Hair follicle dermal papilla cell (primary cell): ENCODE measurements at places on chromosomes 4 and X. TPM values are rescaled to one million over a fixed set of nuclear protein-coding genes. Genes with fewer than 3 reads are reported as not detected.

The GPRASP1 gene
- 3.4 and 4.4 TPM in 2 replicates for total RNA-seq

The EREG gene
- 0.61 and 10.9 TPM in 2 replicates for total RNA-seq

The SH3BGRL gene
- 82.1 and 83.6 TPM in 2 replicates for total RNA-seq

The DKK2 gene
- 29.7 and 31.1 TPM in 2 replicates for total RNA-seq

The SHISA3 gene
- not detected in 2 replicates for total RNA-seq

The PTTG2 gene
- total RNA-seq, result not detected in 2 replicates

The CHRNA9 gene
- 0.16 TPM in 1 of 2 replicates, not detected in the other for total RNA-seq

The MAGEA8 gene
- not detected in 2 replicates for total RNA-seq

The SPARCL1 gene
- total RNA-seq, result not detected in 2 replicates

The SSX1 gene
- total RNA-seq, result not detected in 2 replicates

The UGT2B15 gene
- total RNA-seq, result not detected in 2 replicates

The ITIH6 gene
- total RNA-seq, result not detected in 2 replicates

The PLRG1 gene
- total RNA-seq, result 73.2 and 92.0 TPM in 2 replicates

The VEGFC gene
- 22.8 and 24.7 TPM in 2 replicates for total RNA-seq

The DCLK2 gene
- 6.9 and 10.9 TPM in 2 replicates for total RNA-seq

The DCHS2 gene
- total RNA-seq, result not detected in 2 replicates

The GAB3 gene
- total RNA-seq, result 0.12 and 0.65 TPM in 2 replicates

The ETFDH gene
- 20.6 TPM in 2 replicates for total RNA-seq

The LIMCH1 gene
- 0.81 and 3.3 TPM in 2 replicates for total RNA-seq

The VCX3A gene
- 0.16 TPM in 1 of 2 replicates, not detected in the other for total RNA-seq

The SERPINA7 gene
- not detected in 2 replicates for total RNA-seq

The MAGEA12 gene
- not detected in 2 replicates for total RNA-seq

The BRS3 gene
- not detected in 2 replicates for total RNA-seq

The ADAMTS3 gene
- 4.5 and 6.7 TPM in 2 replicates for total RNA-seq

The PCSK1N gene
- 0.49 and 0.65 TPM in 2 replicates for total RNA-seq

The CFAP299 gene
- 1.6 and 3.1 TPM in 2 replicates for total RNA-seq

The EGFL6 gene
- total RNA-seq, result 0.24 and 1.1 TPM in 2 replicates

The ADAM29 gene
- not detected in 2 replicates for total RNA-seq

The ZBTB49 gene
- total RNA-seq, result 4.9 and 5.4 TPM in 2 replicates

The TMPRSS11B gene
- not detected in 2 replicates for total RNA-seq

The DUSP21 gene
- total RNA-seq, result not detected in 2 replicates

The GRIA3 gene
- total RNA-seq, result 59.6 and 69.1 TPM in 2 replicates

The YIPF7 gene
- total RNA-seq, result not detected in 2 replicates

The NMU gene
- total RNA-seq, result 0.16 TPM in 1 of 2 replicates, not detected in the other

The DRD5 gene
- not detected in 2 replicates for total RNA-seq

The CCSER1 gene
- total RNA-seq, result 0.24 and 1.1 TPM in 2 replicates

The LRCH2 gene
- 7.5 and 8.4 TPM in 2 replicates for total RNA-seq

The DMRTC1 gene
- total RNA-seq, result not detected in 2 replicates

The SOX3 gene
- total RNA-seq, result not detected in 2 replicates

The XKRX gene
- total RNA-seq, result not detected in 2 replicates

The SMPX gene
- not detected in 2 replicates for total RNA-seq

The MTMR8 gene
- total RNA-seq, result 0.97 and 1.2 TPM in 2 replicates

The PNMA5 gene
- not detected in 2 replicates for total RNA-seq

The GRID2 gene
- total RNA-seq, result under 0.01 TPM in 2 replicates

The MAGED4B gene
- 72.4 and 78.0 TPM in 2 replicates for total RNA-seq

The GSX2 gene
- total RNA-seq, result not detected in 2 replicates

The WDR17 gene
- 1.7 and 3.2 TPM in 2 replicates for total RNA-seq

The TEX13D gene
- not detected in 2 replicates for total RNA-seq

The CLNK gene
- not detected in 2 replicates for total RNA-seq

The ATP1B4 gene
- total RNA-seq, result not detected in 2 replicates

The DRP2 gene
- total RNA-seq, result 3.0 and 3.4 TPM in 2 replicates

The NALF2 gene
- total RNA-seq, result not detected in 2 replicates

The RNF128 gene
- total RNA-seq, result under 0.01 and 0.16 TPM in 2 replicates
